Fibroblast of mammary gland (primary cell): ENCODE measurements at places on chromosomes 5 and 9.

DNA sequence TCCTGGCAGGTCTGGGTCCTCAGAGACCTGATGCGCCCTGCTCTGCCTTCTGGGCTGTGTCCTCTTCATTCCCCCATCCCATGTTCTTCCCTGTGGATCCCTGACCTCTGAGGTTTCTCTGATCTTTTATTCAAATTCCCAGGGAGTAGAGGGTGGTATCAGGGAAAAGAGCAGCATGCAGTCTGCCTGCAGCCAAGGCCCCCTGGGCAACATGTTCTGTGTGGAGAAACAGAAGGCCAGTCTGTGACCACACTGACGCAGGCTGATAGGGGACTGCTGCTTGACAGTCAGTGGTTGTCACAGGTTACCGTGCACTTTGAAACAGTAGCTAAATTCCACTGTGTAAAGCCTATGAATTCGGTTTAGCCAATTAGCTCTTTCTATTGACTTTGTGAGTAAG is 156.6 kb upstream of the IRX2 start:
- no peak for DNase-seq

- peak; percentile 88 for DNase-seq
Measured at GRCh38 chr5:120538149-120538548, 74.0 kb downstream of the PRR16 start.

DNA sequence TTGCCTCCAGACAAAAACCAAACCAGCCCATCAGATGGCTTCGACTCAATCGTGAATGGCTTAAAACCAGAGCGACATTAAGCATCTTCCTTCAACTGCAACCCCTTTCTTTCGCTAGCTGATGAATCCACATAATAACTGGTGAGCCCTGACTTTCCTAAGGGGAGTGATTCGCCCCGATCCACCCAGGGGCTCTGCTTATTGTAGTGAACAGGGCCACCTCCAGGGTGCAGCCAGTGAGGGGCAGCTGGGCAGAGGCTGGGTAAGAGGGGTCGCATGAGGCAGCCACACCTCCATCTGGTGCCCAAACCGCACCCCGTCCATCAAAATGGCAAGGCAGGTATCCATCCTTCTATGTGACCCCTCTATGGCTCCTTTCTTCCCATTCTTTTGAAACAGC is 38.0 kb downstream of the SLC35D2 start:
- no peak for DNase-seq

- peak; percentile 34 for DNase-seq
Measured at GRCh38 chr5:173881811-173882575, 6.2 kb upstream of the CPEB4 start.

GRCh38 chr9:73173557-73174329 is 22.1 kb downstream of the ANXA1 start:
- no peak for DNase-seq

- no peak for DNase-seq
Measured at GRCh38 chr9:77541055-77541454, 107.1 kb downstream of the GNA14 start.

DNA sequence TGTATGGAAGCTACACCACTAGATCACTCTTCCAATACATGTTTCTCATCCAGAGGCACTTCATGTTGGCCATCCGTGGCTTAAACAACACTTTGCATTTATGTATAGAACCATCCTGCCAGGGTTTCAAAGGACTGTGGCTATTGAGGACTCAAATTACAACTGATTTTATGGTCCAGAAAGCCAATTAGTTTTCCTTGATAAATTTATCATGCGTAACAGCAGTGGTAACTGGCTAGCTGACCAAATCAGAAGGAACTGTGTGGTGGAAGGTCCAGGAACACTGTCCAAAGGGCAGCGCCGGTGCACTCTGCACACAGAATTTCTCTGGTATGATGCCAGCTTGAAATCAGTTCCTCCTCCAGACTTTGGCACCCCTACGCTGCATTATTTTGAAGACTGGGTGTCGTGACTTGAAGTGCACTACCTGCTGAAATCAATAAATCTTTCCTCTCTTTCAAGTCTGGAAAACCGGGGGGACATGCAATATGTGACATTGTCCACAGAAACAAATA is 69.3 kb upstream of the TMEM252 start:
- no peak for DNase-seq

DNA sequence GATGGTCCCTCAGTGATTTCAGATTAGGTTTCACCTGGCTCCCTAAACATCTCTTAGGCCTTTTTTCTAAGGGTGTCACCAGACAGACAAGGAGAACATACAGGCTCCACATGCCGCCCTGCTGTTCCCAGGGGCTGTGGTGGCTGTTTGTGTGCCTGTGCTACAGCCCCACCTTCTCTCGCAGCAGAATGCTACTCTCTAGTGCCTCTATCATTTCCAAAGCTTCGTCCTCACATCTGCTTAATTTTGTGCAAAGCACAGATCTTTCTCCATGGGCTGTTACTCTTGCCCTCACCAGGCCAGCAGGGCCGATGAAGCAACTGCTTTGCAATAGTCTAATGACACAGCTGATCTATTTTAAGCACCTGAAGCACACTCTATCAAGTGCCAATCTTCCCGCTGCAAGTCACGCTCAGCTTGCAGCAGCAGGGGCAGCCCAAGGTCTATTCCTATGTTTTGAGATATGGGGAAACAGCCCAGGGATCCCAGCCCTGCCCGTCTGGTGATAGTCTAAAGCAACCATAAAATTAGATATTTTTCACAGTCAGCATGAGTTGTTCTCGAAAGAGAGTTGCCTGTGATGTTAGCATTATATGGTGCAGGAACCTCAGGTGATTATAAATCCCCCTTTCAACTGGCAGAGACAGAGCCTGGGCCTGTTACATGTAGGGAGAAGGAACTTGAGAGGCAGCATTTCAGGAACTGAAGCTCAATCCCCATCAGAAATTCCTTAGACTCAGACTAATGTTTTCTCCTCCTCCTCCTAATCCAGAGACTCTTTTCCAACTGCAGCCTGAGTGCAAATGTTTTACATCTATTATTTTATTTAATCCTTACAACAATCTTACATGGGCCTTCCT is 12.7 kb downstream of the ABLIM3 start:
- peak; percentile 59 for DNase-seq

- no peak for DNase-seq
Measured at GRCh38 chr5:57199866-57200265, 26.0 kb downstream of the GPBP1 start.
